Lung microvascular endothelial cell (primary cell): ENCODE measurements at places on chromosomes 6 and 20. TPM values are rescaled to one million over a fixed set of nuclear protein-coding genes. Genes with fewer than 3 reads are reported as not detected.

- no peak for DNase-seq
These were observed 1008.3 kb downstream of the KIF16B start for GRCh38 chr20:15564981-15565380.

DNA sequence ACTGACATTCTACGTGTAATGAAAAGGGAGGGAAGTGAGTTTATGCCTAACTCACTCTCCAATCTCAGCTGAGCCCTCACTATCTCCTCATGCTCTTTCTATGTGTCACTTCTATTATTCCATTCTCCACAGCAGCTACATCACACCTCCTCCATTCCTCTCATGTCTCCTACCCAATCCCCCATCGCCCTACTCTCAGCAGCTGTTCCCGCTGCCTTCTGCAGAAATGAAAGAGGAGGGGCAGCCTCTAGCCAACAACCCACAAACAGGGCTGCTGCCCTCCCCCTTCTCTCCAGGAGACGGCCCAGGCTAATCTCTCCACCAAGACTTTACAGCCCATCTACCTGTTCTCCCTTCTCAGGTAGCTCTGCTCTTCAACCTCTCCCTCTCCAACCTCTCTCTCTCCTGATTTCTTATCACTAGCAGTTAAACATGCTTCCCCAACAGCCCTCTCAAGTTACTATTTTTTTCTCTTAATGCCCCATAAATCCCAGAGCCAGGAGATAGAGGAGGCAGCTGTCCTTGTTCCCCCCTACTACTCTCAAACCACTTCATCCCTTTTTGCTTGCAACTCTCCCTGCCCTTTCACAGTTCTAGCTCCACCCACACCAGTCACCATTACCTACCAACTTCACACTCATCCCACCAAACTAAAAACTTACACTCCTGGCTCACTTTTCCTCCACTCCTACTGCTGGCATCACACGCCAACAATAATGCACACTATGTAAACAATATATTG is 136.5 kb downstream of the BTBD9 start:
- no peak for DNase-seq

DNA sequence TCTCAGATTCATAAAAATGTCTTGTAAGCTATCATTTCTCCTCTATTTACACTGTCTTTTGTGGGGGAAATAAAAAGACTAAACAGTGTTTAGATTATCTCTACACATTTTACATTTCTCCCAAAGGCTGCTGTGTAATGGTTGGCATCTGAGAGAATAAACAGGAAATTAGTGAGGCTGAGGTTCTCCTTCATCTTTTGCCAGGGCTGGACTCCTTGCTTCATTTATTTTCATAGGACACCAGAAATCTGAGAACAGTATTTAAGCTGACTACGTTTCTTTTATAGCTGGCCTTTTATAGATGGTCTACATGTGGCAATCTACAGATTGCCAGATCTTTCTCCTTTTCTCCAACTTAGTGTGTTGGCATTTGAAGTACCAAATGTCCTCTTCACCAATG is 41.5 kb downstream of the PLCB4 start:
- DNase-seq = no peak

Gene PCMT1
- total RNA-seq = 74.0 and 76.7 TPM in 2 replicates

Gene OR2B6
- not detected in 2 replicates for total RNA-seq

Gene PNPLA1
- total RNA-seq = not detected in 2 replicates

Gene SPATA25
- 0.44 and 0.79 TPM in 2 replicates for total RNA-seq

DNA sequence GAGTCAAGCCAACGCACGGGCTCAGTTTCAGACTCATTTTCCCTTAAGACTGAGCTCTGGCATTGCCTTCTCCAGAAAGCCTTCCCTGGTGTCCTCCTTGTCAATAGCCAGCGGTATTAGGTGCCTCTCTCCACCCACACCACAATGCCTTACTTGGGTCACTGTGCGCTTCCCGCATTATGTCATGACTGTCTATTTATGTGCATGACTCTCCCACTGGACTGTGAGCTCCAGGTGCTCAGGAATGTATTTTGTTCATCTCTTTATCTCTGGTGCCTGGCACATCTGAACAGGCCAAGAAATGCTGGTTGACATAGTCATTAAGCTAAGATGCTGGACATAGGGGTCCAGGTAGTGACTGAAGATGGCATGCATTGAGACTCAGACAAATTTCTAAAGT is 42.7 kb downstream of the DAAM2 start:
- DNase-seq = no peak

- DNase-seq = peak; percentile 43
These were observed 19.8 kb downstream of the TAB2 start for GRCh38 chr6:149337320-149337719.

GRCh38 chr20:5596401-5597193 is 153.6 kb upstream of the SHLD1 start:
- no peak for DNase-seq

Gene HLA-DMB
- under 0.01 TPM in 1 of 2 replicates, not detected in the other for total RNA-seq

GRCh38 chr6:32086661-32087573 is 22.2 kb downstream of the TNXB start:
- no peak for DNase-seq

- no peak for DNase-seq
These were observed 6.6 kb upstream of the BTBD9 start for GRCh38 chr6:38646166-38646878.

GRCh38 chr20:8205996-8206395 is 73.9 kb downstream of the PLCB1 start:
- DNase-seq = no peak

GRCh38 chr6:44701038-44701636 is 313.6 kb downstream of the CDC5L start:
- no peak for DNase-seq

Gene MLIP
- total RNA-seq = 0.99 and 1.1 TPM in 2 replicates

GRCh38 chr6:170347975-170348374 is 41.4 kb downstream of the FAM120B start:
- no peak for DNase-seq

DNA sequence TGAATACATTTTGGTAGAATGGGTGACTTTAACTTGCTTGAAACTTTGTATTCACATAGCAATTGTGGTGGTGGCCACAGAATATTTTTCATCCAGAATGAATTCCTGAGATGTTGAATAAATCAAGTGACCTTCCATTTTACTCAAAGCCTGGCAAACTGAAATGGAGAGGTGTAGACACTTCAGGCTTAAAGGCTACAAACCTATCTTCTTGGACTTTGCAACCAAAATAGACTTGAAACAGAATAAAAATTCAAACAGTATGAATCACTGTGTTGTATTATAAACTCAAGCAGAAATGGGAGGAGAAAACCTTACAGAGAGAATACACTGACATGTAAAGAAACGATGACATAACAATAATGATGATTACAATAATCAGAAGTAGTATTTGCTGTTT is 371.6 kb downstream of the BCKDHB start:
- DNase-seq = no peak

- no peak for DNase-seq
These were observed 68.5 kb downstream of the SH3BGRL2 start for GRCh38 chr6:79699606-79700005.

Gene BMP7
- not detected in 2 replicates for total RNA-seq

Gene ZBP1
- total RNA-seq = not detected in 2 replicates

- DNase-seq = no peak
These were observed 146.2 kb downstream of the MMS22L start for GRCh38 chr6:97136626-97137358.

DNA sequence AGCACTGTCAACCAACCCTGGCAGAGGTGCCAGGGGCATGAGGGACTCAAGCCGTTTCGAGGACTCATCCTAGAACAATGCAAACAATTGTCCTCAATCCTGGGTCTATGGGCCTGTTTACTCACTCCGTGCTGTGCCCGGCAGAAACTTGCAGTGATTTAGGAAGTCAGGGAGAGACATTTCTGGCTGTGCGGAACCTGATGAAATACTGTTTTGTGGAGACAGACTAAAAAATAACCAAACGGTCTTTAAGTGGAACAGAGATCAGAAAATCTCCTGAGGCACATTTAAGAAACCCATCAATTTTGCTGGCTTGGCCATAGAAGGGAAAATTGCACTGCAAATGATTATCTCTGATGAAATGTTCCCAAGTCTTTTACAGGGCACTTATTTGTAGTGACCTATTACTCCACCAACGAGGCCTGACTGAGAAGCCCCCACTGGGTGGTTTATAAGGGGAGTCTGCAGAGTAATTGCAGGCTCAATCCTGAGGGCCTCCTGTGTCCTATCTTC is 79.8 kb upstream of the KCNK16 start:
- DNase-seq = no peak

Gene ADGRG6
- 3.6 and 8.5 TPM in 2 replicates for total RNA-seq

Gene ACTL10
- total RNA-seq = 1.3 and 1.6 TPM in 2 replicates

- DNase-seq = no peak
These were observed 90.0 kb upstream of the DTNBP1 start for GRCh38 chr6:15752820-15753219.

Gene SULF2
- total RNA-seq = 85.0 and 119 TPM in 2 replicates

Gene RAMACL
- 1.3 and 2.6 TPM in 2 replicates for total RNA-seq

DNA sequence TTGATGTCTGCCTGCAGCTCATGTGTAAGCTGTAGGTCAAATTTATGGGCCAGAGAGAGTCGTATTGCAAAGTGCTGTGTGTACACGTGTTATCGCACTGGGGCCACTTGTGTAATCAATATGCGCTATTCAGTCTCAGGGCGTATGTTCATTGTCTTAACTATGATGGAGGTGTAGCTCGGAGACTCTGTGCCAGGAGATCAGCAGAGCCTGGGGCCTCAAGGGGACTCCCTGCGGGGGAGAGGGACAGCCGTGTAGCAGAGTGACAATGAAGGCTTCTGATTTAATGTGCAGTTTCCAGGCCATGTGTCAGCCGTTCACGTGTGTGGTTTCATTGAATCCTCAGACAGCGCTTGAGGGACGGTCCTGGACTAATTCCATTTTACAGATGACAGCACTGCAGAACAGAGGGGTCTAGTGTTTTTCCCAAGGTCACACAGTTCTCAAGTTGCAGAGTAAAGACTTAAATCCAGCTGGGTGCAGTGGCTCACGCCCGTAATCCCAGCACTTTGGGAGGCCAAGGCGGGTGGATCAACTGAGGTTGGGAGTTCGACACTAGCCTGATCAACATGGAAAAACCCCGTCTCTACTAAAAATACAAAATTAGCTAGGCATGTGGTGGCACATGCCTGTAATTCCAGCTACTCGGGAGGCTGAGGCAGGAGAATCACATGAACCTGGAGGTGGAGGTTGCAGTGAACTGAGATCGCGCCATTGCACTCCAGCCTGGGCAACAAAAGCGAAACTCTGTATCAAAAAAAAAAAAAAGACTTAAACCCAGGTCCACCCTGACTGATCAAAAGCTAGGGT is 242.5 kb downstream of the PREX1 start:
- DNase-seq = no peak
